ENCODE measurements at places on chromosomes 6 and 20.

GRCh38 chr6:34816635-34817301 lies 24.9 kb downstream of the BLTP3A start:
- DNase-seq, result peak; percentile 44

DNA sequence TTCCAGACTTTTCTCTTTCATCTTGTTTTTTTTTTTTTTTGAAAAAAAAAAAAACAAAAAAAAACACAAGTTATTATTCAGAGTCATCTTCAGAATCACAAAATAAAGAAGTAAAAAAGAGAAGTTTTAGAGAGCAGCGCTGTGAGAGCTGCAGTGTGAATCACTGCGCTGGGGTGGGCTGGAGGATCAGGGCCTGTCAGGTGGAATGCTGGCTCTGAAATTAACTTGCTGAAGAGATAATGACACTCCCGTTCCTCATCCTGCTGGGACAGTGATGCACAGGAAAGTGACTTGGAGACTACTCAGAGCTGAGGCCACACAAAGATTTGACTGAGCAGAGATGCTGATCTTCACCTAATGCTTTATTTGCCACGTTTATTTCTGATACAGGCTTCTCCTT lies 42.7 kb upstream of the CLDN20 start:
- no peak for DNase-seq

GRCh38 chr6:14129575-14129974 lies 12.0 kb downstream of the CD83 start:
- DNase-seq, result peak; percentile 11

GRCh38 chr20:58583176-58583575 lies 67.9 kb upstream of the STX16 start:
- DNase-seq, result no peak

- no peak for DNase-seq
Measured at GRCh38 chr6:152634773-152635172, 2.4 kb downstream of the SYNE1 start.

Data from hematopoietic multipotent progenitor cell treated with erythropoietin and hydrocortisone succinate and interleukin-3 and kit ligand, for 15 days (in vitro differentiated cells).